Activated CD4-positive, alpha-beta T cell treated with anti-CD3 and anti-CD28 coated beads for 36 hours (primary cell): ENCODE measurements at places on chromosomes 6 and 20.
A peak's percentile ranks its signal among the peaks of the same experiment; 100 is the strongest.

DNA sequence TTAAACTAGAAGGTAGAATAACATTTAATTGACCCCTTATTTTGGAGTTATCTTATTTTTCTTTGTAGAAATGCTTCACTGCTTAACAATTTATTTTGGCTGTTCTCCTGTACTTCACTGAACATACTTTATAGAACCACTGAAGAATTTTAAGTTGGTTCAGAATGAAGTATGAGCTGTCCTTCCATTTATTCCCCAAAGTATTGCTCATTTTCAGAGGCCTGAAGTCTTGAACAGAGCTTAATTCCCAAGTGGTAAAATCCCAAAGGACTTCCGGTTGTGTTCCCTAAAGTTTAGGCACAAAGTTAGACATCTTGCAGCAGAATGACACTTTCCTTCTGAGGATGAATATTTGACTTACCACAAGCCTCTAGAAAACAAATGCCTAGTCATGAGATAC, 233.3 kb downstream of the TINAG start:
- DNase-seq = no peak

- DNase-seq = no peak
Observed at GRCh38 chr20:58709013-58709702, 16.6 kb downstream of the NPEPL1 start.

GRCh38 chr6:4383910-4384638, 248.7 kb upstream of the ECI2 start:
- no peak for DNase-seq

DNA sequence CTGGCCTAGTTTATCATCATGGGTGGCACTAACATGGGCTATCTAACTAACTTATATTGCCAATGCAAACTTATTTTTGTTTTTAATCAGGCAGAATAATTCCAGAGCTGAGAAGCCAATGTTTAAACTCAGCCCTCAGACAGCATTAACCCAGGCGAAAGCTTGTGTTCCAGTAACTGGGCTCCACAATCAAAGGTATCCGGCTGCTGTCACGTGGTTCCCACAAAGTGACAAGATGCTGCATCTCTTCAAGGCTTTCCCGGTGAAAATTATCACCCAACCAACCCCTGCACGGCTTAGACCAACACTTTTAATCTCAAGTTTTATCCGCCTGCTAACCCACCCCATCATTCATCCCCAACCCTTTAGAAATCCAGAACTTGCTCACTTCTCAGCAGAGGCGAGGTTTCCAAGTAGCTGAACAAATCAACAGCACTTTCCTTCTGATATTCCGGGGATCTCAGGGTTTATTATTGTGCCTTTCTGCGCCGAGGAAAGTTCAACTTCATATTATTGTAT, 885 bp downstream of the MTCL3 start:
- peak; percentile 11 for DNase-seq

DNA sequence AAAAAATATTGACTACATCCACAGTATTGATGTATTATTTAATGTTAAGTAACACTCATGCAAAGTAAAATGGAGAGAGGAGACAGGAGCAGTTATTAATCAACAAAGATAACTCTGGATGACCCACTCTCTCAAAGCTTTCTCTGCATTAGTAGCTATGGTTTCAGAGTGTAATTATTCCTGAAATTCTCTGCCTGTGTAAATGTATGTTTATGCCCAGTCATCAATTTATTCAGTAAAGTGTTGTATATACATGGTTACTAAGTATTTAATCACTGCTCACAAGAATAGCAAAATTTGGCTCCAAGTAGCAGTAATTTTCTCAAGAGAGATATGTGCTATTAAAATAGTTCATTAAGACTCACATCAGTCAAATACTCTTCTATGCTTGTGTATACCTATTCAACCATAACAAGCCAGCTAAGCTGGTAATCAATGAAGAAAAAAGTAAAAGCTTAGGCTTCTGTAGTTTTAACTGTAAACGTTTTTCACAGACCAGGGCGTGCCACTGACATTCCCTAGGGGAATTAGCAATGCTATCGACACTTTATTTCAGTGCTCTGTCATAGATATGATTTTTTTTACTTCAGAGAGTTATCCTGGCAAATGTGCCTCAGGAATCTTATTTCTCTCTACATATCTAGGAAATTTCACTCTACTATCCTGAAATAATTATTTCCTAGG, 54.0 kb upstream of the RAB32 start:
- no peak for DNase-seq

GRCh38 chr20:59148701-59149493, 14.7 kb upstream of the ZNF831 start:
- no peak for DNase-seq

DNA sequence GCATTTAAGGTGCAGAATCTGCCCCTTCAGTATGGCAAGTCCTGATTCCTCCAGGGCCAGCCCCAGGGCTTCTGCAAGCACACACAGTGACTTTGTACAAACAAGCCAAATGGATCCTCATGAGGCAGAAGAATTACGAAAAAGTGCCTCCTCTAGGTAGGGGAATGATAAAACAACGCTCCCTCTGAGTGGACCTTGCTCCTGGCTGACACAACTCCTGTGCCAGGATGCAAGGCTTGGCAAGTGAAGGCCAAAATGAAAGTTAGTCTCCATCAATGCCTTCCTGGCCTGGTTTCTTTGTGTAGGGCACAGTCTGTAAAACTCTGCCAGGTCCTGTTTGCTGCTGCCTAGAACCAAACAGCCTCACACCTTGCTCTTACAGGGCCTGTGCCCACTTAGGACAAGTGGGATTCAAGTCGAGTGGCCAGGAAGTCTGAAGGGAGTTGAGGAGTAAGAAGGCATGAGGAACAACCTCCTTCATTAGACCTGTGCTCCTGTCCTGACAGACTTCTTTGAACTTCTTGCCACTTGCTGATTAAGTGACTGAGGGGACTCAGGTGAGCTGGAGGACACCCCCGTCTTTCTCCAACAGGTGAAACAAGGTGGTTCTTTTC, 417.1 kb downstream of the CDC5L start:
- no peak for DNase-seq

DNA sequence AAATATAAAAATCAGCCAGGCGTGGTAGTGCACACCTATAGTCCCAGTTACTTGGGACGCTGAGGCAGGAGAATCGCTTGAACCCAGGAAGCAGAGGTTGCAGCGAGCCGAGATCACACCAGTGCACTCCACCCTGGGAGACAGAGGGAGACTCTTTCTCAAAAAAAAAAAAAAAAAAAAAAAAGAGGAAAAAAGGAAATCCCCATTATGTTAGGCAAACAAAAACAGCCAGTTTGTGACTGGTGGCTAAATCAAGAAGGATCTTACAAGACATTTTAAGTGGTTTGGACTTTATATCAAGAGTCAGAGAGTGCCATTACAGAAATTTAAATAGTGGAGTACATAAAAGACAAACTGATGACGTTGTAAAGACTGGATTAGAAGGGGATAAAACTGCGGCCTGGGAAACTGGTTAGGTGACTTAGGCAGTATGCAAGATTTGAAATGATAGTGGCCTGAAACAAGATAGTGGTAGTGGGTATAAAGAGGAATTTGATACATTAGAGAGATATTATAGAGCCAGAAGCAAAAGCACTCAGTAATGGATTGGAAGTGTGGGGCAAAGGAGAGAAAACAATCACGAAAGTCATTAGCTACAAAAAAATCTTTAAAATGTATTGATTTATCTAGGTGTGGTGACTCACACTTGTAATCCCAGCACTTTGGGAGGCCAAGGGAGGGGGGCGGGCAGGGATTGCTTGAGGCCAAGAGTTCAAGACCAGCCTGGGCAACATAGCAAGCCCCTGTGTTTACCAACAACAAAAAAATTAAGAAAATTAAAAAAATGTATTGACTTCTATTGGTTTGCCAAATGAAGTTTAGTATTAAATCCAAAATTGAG, 1.7 kb upstream of the MYO6 start:
- DNase-seq = no peak
